ENCODE measurements at places on chromosomes 1 and 21.

DNA sequence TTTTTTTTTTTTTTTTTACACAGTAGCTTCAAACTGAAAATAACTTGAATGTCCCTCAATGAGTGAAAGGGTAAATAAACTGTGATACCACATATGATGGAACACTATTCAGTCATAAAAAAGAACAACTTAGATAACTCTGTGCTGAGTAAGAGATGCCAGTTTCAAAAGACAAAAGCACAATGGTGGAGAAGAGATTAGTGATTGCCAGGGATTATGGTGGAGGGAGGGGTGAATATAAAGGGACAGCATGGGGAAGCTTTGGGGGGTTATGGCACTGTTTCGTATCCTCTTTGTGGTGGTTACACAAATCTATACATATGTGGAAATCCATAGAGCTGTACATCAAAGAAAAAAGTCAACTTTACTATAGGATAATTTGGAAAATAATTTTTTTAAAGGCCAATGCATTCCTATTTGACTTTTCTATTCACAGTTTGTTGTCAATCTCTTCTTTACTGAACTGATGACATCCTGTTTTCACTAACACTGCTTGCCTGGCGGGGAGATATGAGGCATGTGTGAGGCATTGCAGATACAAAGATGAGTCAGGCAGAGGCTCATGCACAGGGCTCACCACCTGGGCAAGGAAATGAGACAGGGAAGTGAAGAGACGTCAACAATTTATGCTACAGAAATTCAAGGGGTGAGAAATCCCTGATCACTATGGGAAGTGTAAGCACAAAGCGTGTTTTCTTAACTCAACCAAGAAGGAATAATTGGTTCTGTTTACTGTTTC is 302.7 kb downstream of the DUSP10 start:
- DNase-seq = peak; percentile 39

- no peak for DNase-seq
Observed at GRCh38 chr21:39386899-39387298, 38.0 kb upstream of the HMGN1 start.

DNA sequence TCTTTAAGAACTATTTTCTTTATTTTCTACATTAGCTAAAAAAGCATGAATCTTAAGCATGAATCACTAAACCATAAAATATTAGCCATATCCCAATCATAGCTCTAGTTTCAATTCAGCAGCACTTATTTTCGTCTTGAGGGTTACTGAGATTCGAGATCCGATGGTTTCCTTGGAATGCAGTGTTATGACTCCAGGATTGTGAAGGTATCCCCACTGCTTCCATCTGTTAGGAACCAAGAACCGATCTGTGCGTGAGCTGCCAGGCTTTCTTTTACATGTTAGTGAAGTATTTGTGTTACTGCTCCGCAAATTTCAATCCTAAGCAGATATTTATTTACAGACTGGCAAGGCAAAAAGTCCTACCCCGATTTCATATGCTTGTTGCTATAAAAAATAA is 18.8 kb downstream of the TNFRSF9 start:
- no peak for DNase-seq

DNA sequence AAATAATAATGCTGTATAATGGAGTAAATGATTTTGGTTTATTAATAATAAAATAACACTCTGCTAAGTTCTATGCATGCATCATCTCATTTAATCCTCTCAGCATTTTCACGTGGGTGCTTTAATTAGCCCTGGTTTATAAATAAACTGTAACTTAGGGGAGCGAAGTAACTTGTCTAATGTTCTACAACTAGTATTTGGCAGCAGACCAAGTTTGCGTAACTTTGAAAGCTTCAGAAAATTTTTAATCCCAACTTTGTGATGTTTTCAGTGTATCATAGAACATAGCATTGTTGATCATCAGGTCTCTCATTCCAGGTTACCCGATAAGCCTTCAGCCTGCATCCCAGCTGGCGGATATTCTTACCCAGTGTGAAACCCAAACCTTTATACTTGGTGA is 322.4 kb upstream of the SGIP1 start:
- no peak for DNase-seq

DNA sequence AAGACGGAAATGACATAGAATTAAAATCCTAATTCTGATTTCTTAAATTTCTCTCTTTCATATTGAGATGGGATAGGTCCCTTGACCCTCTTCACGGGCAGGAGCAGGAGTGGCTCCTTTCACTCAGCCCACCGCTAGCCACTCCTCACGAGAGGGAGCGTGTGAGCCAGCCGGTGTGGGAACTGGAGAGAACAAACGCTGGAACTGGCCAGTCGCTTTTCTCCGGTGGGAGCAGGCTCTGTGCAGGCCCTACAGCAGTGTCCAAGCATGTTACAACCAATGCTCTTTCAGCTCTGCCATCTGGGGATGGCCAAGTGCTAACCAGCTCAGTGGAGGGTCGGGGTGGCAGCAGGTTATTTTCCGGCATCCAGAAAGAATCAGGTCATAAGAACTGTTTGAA is 815.5 kb upstream of the ADGRL4 start:
- DNase-seq = no peak

GRCh38 chr1:50978144-50978851 is 8.3 kb downstream of the CDKN2C start:
- no peak for DNase-seq

DNA sequence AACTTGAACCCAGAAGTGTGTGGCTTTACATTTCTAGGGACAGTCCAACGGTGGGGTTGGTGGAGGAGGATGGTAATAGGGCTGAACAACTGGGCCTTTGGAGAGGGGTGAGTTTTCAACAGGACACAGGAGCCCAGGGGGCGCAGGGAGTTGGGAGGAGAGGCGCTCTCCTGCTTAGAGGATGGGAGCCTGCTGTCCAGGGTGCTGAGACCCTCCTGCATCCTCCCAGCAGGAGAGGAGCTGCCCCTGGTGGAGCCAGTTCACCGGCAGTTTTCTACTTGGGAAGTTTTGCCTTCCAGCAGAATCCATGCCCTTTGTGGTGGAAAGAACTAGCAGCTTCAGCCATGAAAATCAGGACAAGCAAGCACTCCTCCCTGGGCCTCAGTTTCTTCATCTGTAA is 8.6 kb downstream of the KCNC4 start:
- no peak for DNase-seq

GRCh38 chr1:17984583-17984982 is 123.0 kb upstream of the IGSF21 start:
- no peak for DNase-seq

DNA sequence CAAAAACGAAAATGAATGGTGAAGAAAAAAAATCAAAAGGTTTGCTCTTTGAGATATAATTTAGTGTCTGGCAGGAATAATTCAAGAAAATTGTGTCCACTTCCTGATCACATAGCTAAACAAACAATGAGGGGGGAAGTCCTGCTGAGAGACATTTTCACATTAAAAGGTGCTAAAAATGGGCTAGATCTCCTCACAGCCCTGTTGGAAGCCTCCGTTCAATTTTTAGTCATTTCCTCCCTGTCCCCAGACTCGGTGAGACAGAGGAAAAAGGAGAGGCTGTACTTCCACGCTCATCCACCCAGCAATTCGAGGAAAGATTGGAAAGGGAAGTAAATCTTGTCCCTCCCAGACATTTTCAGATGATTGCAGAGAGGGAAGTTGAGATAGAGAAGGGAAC is 103.7 kb downstream of the BARHL2 start:
- DNase-seq = no peak

- DNase-seq = no peak
Observed at GRCh38 chr21:34990842-34991241, 58.3 kb downstream of the RUNX1 start.

GRCh38 chr1:182972231-182972630 is 19.3 kb upstream of the SHCBP1L start:
- no peak for DNase-seq

DNA sequence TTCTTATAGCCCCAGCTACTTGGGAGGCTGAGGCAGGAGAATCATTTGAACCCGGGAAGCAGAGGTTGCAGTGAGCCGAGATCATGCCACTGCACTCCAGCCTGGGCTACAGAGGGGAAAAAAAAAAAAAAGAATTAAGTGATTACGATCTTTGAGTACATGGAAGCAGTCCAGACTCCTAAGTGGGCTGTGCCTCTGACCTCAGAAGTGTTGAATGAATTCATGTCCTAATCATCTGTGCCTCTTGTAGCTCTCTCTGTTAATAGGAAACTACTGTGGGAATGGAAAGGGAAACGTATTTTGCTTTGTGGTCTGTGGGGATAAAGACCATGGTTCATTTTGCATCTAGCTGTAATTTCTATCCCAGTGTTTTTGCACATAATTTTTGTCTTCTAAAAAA is 8.4 kb upstream of the IVNS1ABP start:
- DNase-seq = no peak

DNA sequence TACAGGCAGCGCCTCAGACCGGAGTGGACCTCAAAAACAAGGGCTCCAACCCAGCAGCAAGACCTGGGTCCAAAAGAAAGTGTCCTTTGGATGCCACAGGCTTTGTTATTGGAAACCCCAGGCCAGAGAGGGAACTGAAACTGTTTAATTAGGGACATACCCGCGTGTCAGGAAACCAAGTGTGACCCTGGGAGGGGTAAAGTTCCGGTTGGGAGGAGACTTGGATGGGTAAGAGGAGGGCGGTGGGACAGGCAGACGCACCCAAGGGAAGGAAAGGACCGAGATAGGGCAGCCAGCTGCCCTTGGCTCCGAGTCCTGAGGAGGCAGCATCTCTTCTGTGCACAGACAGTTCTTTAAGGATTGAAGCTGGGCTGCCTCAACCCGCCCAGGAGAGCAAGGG is 71.4 kb downstream of the CDC7 start:
- no peak for DNase-seq

Data from stimulated activated CD8-positive, alpha-beta memory T cell treated with anti-CD3 and anti-CD28 coated beads, Interleukin-2, amount 100 ng/mL, for 48 hours (primary cell).